ENCODE measurements at places on chromosomes 4 and X.

DNA sequence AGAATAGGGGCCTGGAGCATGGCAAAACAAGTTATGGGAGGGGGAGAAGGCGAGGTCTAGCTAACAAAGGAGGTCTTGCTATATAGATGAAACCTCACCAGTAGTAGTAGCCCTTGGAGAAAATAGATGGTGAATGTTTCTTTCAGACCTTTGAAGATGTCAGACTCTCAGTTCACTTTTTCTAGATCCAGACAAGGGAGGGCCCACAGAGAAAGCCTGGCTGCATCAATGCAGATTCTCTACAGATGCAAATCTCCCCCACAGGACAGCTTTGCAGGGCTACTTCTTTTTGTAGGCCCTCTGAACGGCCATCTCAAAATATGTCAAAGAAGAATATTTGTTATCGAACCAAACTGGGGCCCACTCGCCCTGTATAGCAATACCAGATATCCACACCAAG is 159.7 kb downstream of the ANK2 start:
- DNase-seq: no peak

DNA sequence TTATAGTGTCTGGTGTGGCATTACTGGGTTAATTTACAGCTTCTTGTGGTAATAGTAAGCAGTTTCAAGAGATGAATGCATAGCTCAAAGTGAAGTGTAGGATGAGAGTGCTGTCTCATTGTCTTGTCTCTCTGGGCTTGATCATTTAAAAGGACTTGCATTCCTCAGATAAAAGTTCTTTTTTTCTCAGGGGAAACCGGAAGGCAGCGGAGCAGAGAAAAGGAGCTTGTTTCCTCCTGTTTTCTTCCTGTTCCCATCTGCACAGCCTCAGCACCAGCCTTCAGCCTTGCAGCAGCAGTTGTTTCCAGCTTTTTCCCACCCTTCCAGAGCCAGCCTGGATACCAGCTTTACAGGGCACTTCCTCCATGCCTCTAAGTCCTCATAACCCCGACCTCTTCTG is 61.4 kb upstream of the LGI2 start:
- no peak for DNase-seq

DNA sequence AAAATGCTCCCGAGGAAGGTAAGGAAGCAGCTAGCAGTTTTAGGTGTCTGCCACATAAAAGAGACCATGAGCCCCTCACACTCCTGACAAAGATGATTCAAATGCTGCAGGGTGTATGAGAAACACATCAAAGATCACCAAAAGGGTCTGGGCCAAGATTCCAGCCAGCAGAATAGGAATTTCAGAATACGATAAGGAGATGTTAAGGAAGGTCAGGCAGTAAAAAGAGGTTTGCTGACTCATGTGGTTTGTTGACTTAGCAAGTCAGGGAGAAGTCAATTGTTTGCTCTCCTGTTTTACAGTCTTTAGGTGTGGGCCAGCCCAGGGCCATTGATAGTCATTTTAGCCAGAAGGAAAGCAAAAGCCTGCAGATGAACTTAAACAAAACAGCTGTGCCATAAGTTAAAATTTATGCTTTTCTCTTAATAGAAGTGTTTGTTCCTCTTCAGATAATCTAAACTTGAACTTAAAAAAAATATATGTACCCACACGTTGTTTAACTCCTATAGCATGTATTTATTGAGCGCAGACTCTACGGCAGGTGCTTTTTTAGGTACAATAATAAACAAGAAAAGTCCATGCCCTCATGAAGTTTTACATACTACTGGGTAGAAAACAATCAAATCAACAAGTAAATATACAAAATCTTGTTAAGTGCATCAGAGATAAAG is 115.6 kb downstream of the CAMK2D start:
- DNase-seq: no peak

- DNase-seq: no peak
Observed at GRCh38 chrX:6382284-6382683, 152.6 kb downstream of the VCX3A start.

- no peak for DNase-seq
Observed at GRCh38 chr4:156948133-156948532, 23.5 kb downstream of the PDGFC start.

GRCh38 chr4:163542275-163542674 is 47.8 kb downstream of the TMA16 start:
- no peak for DNase-seq

DNA sequence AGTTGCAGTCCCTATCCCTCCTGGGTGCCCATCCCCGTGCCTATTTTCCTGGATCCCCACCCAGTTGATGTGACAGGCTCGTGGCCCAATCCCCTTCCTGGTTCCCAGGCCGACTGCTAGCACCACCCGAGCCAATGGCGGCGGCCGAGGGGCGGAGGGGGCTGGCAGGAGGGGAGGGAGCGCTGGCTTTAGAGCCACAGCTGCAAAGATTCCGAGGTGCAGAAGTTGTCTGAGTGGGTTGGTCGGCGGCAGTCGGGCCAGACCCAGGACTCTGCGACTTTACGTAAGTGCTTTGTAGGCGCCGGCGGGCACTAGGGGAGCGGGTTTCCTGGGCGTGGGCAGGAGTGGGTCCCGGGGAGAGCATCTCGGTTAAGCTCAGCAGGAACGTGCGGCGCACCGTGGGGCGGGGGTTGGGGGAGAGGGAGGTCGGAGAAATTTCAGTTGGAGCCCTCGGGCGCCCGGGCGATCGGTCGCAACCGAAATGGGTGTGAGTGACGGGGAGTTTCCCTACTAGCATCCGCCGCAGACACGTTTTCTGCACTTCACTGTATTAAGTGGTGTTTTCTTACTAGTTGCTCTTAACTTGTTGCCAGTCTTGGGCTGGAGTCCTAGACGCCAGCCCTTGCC is at the start of gene PLS3:
TSS of gene PLS3 (plus strand) at position 197 of the 627 bp plus-strand sequence. CDS start 49,077 bp downstream, outside the sequence.
- DNase-seq: no peak

GRCh38 chr4:25437926-25438325 is 60.9 kb downstream of the ANAPC4 start:
- DNase-seq: no peak

GRCh38 chr4:62429297-62429696 is 1229.2 kb downstream of the ADGRL3 start:
- DNase-seq: no peak

DNA sequence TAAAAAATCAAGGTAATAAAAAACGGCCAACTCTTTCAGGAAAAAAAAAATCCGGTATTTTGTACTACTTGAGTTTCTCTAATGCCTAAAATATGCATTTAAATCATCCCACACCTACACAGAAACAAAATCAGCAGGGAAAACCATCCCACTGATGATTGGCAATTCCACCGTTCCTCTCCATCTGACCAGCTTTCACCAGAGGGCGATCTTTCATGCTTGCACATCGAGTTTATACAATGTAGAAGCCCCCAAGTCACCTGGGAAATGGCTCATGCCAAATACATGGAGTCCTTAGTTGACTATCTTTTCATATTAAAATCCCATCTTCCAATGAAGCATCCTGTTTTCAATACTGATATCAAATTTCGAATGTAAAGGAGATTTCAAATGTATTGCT is 69.2 kb downstream of the PTCHD1 start:
- no peak for DNase-seq

DNA sequence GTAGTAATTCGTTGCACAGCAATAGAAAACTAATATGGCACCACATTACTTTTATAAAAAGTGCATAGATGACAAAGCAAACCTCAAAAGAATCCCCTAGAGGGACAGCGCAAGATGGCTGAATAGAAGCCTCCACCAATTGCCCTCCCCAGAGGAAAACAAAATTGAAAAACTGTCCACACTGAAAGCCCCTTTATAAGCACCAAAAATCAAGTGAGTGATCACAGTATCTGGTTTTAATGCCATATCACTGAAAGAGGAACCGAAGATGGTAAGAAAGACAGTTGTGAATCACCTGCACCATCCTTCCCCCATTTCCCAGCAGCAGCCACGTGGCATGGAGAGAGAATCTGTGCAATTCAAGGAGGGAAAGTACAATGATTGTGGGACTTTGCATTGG is 522.2 kb downstream of the GLUD2 start:
- no peak for DNase-seq

- DNase-seq: no peak
Observed at GRCh38 chrX:108736509-108737479, at the start of gene IRS4. IRS4 (minus strand) TSS chrX:108736563.

GRCh38 chr4:140111256-140111655 is 42.7 kb downstream of the MAML3 start:
- no peak for DNase-seq

DNA sequence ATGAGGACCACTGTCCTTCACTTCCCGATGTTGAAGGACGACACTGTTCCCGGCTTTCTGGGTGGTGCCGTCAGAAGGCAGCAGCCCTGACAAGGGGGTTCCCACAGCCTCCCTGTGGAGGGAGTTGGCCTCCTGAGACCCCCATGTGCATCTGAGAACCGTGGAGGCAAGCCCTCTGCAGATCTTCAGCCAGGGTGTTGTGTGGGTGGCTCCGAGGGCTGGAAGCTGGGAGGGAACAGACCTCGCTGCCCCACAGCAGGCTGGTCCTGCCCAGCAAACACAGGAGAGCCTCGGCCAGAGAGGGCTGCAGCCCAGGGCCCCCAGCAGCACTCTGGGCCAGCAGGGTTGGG is 16.2 kb downstream of the DGKQ start:
- DNase-seq: no peak

DNA sequence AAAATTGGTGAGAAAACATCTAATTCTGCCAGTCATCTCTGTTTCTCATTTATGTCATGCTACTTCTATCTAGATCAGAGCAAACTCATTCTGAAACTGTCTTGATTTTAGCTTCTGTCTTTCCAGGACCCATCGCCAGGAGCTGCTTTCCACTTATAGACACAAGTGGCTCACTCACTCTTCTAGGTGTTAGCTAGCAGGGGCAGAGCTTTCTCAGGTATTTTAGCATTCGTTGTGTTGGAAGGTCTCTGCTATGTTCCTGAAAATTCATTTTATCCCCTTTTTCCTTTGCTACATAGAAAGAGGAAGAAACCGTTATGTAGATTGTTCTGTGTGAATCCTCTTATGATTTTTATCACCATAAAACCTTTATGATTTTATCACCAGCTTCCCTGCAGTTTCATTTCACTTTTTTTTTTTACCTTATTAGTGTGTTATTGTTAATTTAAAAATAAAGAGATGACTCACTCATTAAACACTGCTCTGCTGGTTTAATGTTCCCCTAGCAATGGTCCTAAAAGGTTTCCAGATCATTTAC is 246.6 kb upstream of the AADAT start:
- no peak for DNase-seq

GRCh38 chrX:154000051-154000450 is 19.7 kb downstream of the IRAK1 start:
- no peak for DNase-seq

DNA sequence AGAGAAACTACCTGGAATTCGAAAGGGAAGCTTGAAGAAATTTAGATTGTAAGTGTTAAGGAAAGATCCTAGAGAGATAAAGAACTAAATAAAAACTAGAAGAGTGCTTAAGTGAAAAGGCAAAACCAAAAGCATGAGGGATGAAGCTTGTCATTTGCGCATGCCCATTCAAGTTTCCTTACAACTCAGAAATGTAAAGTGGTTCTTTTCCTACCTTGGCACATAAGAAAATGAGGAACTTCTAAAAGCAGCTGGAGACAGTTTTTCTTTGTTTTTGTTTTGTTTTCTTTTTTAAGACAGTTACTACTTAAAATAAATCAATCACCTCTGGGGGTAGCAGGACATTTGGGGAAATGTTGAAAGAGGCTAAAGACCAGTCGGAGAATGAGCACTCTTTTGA is 1304.4 kb upstream of the PCDH7 start:
- DNase-seq: no peak

- DNase-seq: no peak
Observed at GRCh38 chr4:75030649-75031235, 97.8 kb downstream of the PARM1 start.

- DNase-seq: no peak
Observed at GRCh38 chr4:72564789-72565188, 4.2 kb downstream of the ADAMTS3 start.

DNA sequence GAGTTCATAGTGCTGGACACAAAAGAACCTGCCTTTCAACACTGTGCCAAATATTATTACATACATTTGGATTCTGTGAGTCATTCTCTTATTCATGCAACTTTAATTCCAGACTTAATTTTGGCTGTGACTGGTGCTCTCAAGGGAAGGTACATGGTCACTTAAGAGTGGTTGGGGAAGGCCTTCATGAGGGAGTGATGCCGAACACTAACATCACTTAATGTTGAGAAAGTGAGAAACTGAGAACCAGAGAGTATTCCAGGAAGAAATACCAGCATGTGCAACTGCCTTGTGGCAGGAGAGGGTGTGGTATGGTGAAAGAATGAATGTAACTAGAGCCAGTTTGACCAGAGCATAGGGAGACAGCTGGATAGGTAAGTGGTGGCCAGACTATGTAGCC is 41.5 kb upstream of the FHDC1 start:
- DNase-seq: no peak

DNA sequence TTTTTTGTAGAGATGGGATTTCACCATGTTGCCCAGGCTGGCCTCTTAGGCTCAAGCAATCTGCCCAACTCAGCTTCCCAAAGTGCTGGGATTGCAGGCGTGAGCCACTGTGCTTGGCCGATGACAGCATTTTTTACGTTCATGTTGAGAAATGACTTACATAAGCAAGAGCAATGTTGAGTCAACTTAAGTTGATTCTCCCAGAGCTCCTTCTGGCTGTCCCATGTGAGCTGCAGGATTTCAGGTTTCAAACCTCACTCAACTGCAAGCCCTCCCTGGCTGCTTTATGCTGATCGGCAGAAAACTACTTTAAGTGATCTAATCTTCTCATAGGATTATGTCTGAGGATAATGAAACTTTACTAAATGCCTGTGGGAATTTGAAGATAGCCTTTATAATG is 86.8 kb downstream of the GC start:
- DNase-seq: no peak

DNA sequence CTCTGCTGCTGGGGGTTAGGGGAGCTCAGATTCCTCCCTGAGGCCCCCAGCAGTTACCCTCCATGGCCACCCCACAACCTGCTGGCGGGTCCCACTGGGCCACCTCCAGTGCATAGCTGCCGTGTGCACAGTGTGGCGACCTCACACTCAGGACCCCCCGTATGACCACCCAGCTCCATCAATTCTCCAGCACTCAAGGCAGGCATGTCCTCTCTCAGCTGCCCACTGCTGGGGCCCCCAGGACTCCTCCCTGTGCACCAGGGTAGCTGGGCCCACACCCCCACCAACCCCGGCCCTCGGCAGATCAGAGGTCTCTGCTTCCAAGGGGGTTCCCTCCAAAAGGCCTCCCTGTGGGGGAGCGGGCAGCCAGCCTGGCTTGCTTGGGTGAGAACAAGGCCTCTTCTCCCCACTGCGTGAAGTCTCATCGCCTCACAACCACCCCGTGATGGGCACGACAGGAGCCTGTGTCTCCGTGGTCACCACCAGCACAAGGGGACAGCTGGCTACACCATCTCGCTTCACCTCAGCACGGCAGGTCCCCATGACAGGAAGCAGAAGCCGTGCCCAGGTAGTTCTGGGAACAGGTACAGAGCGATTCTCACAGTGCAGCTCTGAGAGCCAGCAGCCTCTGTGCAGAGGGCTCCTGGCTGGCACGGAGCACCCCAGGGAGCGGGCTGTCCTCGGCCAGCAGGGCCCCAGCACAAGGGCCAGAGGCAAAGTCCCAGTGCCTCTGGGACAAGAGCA is 4.6 kb upstream of the HAUS3 start:
- DNase-seq: no peak
